ENCODE measurements at places on chromosomes 12 and 14. TPM values are rescaled to one million over a fixed set of nuclear protein-coding genes. Genes with fewer than 3 reads are reported as not detected.

GRCh38 chr14:66426451-66426850 is 59.7 kb upstream of the CCDC196 start:
- H3K27me3 ChIP-seq, result no peaks in the 10 kb centered on the region
- H3K4me3 ChIP-seq, result no peak overlapping the region
- peaks cover 7% of the 10 kb centered on the region for H3K4me1 ChIP-seq
- no peaks in the 10 kb centered on the region for H3K36me3 ChIP-seq
- peak overlapping the region; percentile 73 for H3K27ac ChIP-seq

GRCh38 chr14:27559848-27560247 is 962.0 kb upstream of the NOVA1 start:
- H3K27ac ChIP-seq, result no peak overlapping the region
- no peaks in the 10 kb centered on the region for H3K36me3 ChIP-seq
- H3K4me1 ChIP-seq, result no peaks in the 10 kb centered on the region
- H3K27me3 ChIP-seq, result no peaks in the 10 kb centered on the region
- no peak overlapping the region for H3K4me3 ChIP-seq
- DNase-seq, result no peak

- H3K27ac ChIP-seq, result no peak overlapping the region
- H3K27me3 ChIP-seq, result no peaks in the 10 kb centered on the region
- DNase-seq, result no peak
Measured at GRCh38 chr12:53653595-53653994, 22.3 kb downstream of the ATP5MC2 start.

DNA sequence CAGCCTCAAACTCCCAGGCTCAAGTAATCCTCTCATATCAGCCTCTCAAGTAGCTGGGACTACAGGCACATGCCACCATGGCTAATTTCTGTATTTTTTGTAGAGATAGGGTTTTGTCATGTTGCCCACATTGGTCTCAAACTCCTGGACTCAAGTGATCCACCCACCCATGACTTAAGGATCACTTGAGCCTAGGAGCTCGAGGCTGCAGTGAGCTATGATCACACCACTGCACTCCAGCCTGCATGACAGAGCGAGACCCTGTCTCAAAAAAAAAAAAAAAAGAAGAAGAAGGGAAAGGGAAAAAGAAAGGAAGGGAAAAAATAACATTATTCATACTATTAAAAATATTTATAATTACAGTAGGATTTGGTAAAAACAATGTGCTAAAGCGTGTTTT is 19.2 kb downstream of the EPS8 start:
- no peaks in the 10 kb centered on the region for H3K36me3 ChIP-seq
- H3K4me3 ChIP-seq, result no peak overlapping the region
- peak overlapping the region; percentile 57 for H3K27ac ChIP-seq
- H3K27me3 ChIP-seq, result no peaks in the 10 kb centered on the region

The PRR4 gene
- 1.4 TPM for total RNA-seq

- no peak for DNase-seq
- no peaks in the 10 kb centered on the region for H3K36me3 ChIP-seq
- H3K4me3 ChIP-seq, result no peak overlapping the region
- no peak overlapping the region for H3K27ac ChIP-seq
Measured at GRCh38 chr14:50501642-50502041, 30.7 kb downstream of the MAP4K5 start.

GRCh38 chr14:89198544-89199329 is 218.3 kb downstream of the FOXN3 start:
- H3K27me3 ChIP-seq, result no peaks in the 10 kb centered on the region
- H3K4me1 ChIP-seq, result peaks cover 36% of the 10 kb centered on the region
- H3K27ac ChIP-seq, result no peak overlapping the region

The P2RX2 gene
- total RNA-seq, result not detected

The SRGAP1 gene
- total RNA-seq, result 4.8 TPM

The OXA1L gene
- total RNA-seq, result 204 TPM
